ENCODE measurements at places on chromosomes 5 and 9.

GRCh38 chr9:133169102-133169501, 5.4 kb upstream of the GBGT1 start:
- DNase-seq: no peak

- DNase-seq: no peak
These were observed 8.3 kb downstream of the ENTPD8 start for GRCh38 chr9:137432687-137433348.

GRCh38 chr5:139886213-139886612, 90.6 kb downstream of the PSD2 start:
- DNase-seq: no peak

GRCh38 chr5:34691326-34691725, 35.2 kb downstream of the RAI14 start:
- no peak for DNase-seq

GRCh38 chr9:117101008-117101407, 313.8 kb downstream of the ASTN2 start:
- no peak for DNase-seq

DNA sequence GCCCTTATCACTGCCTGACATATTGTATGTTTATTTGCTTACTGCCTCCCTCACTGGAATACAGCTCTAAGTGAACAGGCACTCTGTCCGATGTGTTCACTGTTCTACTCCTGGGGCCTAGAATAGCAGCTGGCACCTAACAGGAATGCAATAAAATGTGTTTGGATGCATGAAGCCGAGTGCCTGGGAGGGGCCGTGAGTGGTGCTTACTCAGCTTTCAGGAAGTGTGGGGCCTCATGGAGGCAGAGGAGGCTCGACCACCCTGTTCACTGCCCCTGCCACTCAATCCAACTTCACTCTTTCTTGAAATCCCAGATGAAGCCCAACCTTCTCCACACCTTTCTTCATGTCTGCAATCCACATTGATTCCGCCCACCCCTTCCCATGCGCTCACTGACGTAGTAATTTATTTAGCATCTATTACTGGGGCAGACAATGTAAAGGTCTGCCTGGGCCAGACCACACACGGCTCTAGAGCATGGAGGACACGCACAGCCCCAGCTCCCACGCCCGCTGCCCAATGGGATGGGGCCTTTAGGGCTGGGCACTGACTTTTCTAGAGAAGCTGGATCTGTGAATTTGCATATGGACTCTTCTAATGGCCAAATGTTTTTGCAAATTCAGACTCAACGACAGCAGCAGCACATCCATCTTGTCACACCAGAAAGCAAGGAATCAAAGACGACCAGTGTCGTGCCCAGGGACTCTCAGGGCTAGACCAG, 21.3 kb downstream of the TBC1D9B start:
- no peak for DNase-seq

- DNase-seq: no peak
These were observed 266.8 kb upstream of the NREP start for GRCh38 chr5:112023766-112024165.

DNA sequence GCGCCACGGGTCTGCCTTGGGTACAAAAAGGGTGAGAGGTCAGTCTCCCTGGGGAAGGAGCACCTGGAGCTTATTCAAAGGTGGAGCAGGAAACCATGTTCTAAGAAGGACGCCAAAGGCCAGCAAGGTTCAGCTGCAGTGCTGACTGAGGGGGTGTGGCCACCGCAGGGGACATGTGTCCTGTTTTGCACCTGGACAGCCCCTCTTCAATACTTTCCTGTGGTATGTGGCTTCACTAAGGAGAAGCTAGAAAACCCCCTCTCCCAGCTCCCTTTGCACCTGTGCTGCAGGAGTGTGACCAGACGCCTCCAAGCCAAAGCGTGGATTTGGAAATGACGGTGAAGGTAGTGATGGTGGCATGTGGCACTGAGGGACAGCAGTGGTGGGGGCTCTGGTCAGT, 23.6 kb downstream of the TRIM14 start:
- no peak for DNase-seq

- no peak for DNase-seq
These were observed 160.6 kb downstream of the PLK2 start for GRCh38 chr5:58299256-58299655.

DNA sequence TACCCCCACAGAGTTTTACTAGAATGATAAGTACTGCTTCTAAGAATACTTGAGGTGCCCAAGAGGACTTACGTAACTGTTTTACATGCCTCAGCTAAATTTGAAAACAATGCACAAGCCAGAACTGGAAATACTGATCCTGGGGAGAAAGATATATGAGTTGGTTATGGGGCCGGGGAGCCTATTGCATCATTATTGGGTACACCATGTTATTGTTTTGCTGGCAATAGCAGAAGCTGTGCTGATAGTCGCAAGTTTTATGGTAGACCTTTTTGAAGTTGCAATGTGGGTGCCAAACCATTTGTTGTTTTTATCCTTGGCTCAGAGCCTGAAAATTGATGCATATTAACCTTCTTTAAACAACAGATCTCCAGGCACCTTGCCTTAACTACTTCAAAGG, 108.4 kb upstream of the DHFR start:
- DNase-seq: no peak

GRCh38 chr5:38845526-38846378, at the start of gene OSMR:
OSMR (plus strand) TSS chr5:38846012; CDS start chr5:38869045, 23,033 bp downstream.
- DNase-seq: no peak

DNA sequence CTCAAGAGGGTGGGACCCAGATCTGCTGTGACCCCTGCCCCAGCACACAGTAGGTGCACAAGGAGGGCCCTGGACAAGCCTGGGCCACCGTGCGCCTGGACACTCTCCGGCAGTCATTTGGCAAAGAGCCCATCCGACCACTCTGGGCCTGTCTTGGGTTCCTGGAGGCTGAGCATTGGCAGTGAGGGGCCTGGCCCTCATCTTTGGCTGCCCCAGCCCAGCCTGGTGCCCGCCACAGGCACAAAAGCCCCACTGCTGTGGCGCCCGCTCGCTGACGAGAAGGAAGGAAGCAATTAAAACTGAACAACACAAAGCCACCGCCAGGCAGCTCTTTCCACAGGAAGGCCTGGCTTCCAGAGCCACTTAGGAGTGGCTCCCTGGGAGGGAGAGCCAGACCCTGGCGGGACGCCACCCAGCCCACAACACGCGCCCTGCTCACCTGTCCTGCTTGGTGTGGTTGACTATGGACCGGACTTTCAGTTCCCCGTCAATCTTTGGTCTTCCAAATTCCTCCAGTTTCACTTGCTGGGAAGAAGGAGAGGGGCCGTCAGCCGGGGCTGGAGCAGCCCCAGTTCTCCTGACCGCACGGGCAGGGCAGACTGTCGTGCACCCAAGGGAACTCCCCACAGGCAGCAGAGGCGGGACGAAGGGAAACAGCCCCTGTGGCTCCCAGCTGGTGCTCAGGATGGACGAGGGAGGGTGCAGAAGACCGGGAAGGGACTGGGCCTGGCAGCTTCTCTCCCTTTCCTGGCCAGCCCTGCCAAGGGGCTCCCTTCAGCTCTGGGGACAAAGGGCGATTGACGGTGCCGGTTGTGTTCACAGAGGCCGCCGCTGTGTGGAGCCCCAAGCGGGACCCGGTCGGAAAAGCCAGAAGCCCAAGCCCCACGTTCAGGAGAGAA, 50.9 kb upstream of the SARDH start:
- DNase-seq: no peak

GRCh38 chr9:133396952-133397351, 20.8 kb downstream of the STKLD1 start:
- no peak for DNase-seq

DNA sequence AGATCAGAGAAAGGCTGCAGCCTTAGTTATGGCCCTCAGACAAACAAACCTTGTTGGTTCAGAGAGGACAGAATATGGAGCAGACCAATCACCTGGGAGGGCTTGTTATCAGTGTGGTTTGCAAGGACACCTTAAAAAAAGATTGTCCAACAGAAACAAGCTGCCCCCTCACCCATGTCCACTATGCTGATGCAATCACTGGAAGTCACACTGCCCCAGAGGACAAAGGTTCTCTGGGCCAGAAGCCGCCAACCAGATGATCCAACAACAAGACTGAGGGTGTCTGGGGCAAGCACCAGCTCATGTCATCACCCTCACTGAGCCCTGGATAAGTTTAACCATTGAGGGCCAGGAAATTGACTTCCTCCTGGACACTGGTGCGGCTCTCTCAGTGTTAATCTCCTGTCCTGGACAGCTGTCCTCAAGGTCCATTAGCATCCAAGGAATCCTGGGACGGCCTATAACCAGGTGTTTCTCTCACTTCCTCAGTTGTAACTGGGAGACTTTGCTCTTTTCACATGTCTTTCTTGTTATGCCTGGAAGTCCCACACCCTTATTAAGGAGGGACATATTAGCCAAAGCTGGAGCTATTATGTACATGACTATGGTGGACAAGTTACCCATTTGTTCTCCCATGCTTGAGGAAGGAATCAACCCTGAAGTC, 36.9 kb upstream of the TBCA start:
- no peak for DNase-seq

- no peak for DNase-seq
These were observed 199.5 kb upstream of the PUM3 start for GRCh38 chr9:3043369-3043768.

DNA sequence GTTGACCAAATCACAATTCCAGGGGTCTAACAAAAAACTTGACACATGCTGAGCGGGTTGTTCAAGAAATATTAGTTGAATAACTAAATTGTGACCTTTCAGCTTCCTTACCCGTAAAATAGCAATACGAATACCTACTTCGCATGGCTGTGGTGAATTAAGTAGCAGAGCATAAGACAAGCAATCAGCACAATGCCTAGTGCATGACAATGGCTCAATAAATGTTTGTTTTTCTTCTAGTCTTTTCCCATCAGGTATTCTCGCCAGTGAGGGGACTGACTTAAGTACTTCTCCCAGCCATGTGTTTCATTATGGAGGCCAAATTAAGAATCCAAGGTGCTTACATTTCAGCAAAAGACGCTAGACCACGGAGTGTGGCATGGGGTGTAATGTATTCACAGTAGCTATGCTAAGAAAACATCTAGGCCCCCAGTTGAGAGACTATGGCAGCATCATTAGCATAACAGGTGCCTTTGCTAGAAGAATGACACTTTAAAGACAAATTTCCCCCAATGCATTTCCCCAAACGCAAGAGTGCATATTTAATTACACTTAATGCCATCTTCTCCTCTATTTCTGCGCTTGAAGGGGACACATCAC, 145.9 kb downstream of the ASTN2 start:
- no peak for DNase-seq

Data from GM18507 (cell line).